GM10248 (cell line): ENCODE measurements at places on chromosomes 7 and 10.

GRCh38 chr7:117737926-117738325, 135.3 kb downstream of the CTTNBP2 start:
- DNase-seq, result no peak

- DNase-seq, result no peak
Measured at GRCh38 chr7:148669927-148670326, 28.8 kb upstream of the CUL1 start.

DNA sequence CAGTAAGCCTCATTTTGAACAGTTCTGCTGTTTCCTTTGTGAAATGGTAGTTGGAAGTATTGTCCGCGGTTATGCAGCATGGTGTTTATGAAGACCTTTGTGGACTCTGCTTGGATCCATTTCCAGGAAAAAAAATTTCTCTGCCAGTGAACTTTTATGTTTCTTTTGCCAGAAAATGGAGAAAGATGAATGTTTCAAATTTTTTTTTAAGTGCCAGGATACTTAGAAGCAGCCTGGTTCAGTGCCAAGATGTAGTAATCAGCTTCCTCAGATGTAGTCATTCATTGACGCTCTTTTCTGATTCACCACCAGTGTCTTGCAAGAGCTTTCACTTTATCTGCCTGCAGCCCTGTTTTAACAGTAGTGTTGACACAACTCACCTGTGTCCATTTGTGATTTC, 258.2 kb downstream of the SDK1 start:
- no peak for DNase-seq

DNA sequence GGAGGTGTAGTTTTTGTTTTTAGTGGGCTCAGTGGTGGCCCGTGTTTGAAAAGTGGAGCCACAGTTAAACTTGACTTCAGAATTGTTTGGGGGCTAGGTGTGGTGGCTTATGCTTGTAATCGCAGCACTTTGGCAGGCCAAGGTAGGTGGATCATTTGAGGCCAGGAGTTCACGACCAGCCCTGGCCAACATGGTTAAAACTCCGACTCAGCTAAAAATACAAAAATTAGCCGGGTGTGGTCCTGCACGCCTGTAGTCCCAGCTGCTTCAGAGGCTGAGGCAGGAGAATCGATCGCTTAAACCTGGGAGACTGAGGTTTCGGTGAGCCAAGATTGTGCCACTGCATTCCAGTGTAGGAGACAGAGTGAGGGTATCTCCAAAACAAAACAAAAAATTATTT, 1.8 kb downstream of the CCT6A start:
- DNase-seq, result no peak

DNA sequence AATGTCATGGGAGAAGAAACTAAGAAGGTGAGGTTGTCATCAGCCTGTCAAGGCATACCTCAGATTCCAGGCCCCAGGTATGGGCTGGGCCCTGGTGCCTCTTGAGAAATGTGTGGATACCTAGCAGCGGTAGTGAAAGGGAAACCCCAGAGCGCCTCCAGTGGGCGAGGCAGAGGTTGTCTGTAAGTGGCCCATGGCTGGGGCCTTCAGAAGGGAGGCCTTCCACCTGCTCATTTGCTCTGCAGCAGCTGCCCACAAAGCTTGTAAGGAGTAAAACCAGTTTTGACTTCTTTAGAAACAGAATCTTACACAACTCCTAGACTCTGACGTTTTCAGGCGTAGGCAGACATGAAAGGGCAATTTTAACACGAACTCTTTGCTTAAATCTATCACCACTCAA, 509.9 kb downstream of the PARD3 start:
- DNase-seq, result peak; percentile 31
